ENCODE measurements at places on chromosomes 7 and 10. TPM values are rescaled to one million over a fixed set of nuclear protein-coding genes. Genes with fewer than 3 reads are reported as not detected.
A peak's percentile ranks its signal among the peaks of the same experiment; 100 is the strongest.

DNA sequence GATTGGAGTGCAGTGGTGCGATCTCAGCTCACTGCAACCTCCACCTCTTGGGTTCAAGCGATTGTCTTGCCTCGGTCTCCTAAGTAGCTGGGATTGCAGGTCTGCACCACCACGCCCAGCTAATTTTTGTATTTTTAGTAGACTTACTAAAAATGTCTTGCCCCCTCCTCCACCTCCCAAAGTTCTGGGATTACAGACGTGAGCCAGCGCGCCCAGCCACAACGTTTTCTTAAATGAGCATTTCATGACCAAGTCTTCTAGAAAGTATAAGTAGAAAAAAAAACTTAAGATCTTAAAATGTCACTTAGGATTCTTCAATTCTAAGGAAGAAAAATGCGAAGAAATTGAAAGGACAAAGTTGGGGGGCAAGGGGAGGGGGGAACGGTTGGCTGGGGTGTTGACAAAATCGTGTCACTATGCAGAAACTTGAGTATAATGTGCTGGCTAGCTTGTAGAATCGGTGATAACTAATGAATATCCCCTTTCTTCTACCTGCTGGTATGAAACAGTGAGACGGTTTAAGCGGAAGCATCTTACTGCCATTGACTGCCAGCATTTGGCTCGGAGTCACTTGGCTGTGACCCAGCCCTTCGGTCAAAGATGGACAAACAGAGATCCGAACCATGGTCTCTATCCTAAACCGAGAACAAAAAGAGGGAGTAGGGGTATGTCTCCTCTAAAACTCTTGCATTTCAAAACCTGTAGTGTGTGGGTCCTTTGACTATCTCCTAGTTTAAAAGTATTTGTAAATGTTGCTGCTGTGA lies 12.7 kb downstream of the FBH1 start:
- DNase-seq, result peak; percentile 6

- DNase-seq, result no peak
Measured at GRCh38 chr7:99092064-99092720, 51.7 kb downstream of the SMURF1 start.

Gene PON1
- total RNA-seq, result not detected

Gene ITGB8
- total RNA-seq, result 31.3 TPM

Gene CPA2
- not detected for total RNA-seq

DNA sequence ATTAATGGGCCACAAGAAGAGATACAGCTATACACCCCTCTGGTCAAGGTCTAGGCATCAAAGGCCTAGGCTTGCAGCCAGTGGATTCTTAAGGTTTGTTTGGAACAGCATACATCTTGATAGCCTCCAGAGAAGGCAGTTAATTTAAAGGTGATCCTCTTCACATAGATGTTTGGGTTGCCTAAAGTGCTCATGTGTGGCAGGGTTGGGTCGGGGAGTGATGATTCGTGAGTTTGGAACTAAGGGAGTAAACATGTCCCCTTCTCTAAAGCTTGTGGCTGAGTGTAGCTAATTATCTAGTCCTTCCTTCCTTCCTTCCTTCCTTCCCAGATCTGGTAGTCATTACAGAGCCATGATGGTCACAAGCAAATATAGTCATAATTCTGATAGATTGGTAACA lies 12.4 kb downstream of the PCLO start:
- DNase-seq, result no peak

DNA sequence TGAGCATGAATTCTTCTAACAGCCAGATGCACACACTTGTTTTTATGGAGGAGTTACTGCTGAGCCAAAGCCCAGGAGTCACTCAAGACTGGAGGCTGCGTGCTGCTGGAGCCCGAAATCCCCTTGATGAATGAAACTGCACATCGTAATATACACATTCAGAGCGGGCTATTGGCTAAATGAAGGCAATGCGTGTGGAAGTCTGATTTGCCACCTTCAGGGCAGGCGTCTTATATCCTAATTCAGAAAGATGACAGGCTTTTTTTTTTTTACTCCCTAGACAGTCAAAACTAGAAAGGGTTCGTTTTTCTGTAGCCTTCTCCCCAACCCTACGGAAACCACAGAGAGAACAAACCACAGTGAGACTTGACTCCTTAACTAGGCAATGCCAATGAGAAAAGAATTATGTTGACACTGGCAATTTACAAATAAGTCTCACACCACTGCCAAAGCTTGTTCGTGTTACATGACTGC lies 227.2 kb upstream of the KLF14 start:
- DNase-seq, result peak; percentile 50

Gene SFTPA1
- total RNA-seq, result not detected

DNA sequence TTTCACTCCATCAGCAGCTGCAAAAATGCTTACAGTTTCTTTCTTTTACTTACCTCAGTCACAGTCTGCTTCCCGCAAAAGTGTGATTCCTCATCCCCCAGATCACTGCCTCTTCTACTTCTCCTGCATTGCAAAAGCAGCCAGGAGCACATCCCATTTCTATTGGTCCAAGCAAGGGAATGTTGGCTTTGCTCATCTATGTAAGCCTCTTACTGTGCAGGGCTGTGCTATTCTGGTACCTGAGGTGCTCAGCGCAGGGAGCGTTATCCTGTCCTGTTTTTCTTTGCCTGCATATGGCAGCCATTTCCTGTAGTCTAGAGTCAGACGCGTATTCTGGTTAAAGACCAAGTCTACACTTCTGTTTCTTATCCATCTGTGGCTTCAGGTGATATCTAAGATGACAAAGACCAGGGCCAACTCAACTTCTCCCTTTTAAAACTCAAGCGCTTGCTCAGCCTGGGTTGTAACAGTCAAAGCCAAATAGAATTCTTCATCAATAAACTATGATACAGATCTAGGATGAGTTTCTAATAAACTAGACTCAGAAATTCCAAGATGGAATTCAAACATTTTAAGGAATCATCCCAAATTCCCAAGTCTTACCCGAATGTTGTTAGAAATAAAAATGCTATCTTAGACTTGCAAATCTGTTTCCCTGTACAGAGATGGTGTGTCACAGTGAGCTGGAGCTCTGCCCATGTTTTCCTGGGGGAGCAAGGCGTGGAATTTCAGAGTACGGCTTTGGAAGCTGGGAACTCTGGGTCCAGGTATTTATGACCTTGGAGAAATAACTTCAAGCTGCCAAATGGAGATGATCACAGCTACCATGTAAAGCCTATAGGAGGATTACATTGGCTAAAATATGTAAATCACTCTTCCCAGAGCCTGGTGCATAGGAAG lies 6.1 kb upstream of the RBM17 start:
- no peak for DNase-seq

DNA sequence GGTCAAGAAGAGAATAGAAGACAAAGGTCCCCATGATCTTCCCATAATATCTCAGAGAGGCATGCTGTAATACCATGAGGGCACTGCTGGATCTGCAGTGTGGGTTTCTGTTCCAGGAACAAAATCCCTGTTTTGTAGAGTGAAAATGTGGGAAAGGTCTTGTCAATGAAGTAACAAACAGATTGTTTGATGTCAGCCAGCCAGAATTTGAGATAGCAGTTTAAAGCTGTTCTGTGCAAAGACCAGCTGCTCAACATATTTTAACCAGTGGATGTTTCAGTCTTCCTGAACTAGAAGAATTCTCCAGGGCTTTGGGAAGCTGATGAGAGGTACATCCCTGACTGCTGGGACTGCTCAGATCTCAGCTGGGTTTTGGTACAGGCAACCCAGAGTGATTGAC lies 1012.5 kb downstream of the DNAJB9 start:
- no peak for DNase-seq

DNA sequence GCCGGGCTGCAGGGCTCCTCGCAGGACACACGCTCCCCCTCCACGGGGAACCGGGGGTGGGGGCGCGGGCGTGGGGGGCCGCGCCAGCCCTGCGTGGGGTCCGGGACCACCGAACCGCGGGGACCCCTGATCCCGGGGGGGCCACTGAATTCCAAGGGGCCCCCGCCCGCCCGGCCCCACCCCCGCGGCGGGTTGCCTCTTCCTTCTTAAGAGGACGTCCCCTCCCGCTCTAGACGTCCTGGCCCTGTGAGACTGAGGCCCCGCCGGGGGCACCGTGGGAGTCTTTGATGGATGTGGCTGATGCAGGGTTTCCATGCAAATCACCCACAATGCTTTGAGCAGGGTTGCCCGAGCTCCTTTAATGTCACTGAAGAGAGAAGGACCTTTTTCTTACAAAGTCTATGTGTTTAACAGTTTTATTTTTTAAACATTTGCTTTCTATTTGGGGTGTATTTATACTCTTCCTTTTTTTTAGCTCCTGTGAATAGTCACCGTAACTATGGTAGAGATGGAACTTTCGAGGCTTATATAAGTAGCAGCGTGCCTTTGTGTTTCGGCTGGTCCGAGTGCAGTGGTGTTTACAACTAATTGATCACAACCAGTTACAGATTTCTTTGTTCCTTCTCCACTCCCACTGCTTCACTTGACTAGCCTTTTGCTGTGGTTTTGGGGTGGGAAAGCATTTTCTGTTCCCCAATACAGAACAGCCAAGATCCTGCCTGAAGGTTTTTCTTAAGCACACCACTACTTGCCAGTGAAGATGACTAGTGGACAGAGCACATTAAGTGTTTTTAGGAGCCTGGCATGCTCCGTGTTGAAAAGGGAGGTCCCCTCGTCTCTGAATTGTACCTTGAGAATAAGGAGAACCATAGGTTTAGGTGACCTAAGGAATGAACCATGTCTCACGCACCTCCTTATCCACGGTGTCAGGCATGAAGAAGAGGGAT lies 44.8 kb downstream of the PDIA4 start:
- peak; percentile 49 for DNase-seq

GRCh38 chr10:129442866-129443265 lies 24.2 kb upstream of the MGMT start:
- no peak for DNase-seq

DNA sequence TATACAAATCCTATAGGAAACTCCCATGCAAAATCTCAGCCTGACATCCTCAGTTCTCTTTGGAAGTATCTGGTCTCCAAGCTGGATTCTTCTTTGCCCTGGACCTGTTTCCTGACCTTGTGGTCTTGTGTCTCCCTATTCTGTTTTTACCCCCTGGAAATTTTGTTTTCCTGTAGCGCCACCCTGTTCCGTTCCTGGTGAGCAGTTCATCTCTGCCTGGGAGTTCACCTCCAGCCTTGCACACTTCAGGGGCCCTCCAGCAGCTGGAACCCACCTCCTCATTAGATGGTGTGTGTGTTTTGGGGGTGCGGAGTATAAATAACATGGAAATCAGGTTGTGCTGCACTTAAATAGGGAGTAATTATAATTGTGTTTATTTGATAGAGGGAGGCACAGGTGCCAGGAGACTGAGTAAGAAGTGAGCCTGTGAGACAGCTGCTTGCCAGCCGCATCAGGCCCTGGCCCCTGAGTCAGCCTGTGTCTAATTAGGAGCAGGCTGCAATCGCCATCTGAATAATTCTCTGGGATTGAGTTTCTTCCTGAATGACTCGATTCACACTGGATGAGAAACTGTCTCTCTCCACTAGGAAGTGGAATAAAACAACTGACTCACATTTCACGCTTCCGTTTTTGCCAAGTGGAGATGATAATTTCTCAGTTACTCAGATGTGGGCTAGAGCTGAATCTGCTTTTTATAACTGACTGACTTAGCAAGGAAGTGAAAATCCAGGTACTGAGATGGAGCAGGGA lies 69.4 kb upstream of the HECTD2 start:
- DNase-seq, result no peak

GRCh38 chr10:130362308-130362761 lies 226.1 kb downstream of the GLRX3 start:
- DNase-seq, result no peak

DNA sequence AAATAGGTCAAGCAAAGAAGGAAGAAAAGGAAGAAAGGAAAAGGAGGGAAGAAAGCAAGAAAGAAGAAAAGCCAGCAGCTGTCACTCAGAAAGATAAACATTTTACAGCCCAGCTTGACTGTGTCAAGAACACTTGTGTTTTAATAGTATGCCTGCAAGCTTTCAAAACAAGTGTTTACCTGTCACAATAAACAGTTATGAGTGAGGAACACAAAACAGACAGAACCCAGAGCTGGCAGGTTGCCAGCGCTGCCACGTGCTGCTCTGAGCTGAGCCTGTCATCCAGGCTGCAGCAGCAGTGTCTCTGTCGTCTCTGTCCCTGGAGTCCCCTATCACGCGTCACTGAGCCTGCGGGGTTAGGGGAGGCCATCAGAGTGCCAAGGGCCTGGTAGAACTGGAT lies 827.6 kb upstream of the AUTS2 start:
- DNase-seq, result no peak

DNA sequence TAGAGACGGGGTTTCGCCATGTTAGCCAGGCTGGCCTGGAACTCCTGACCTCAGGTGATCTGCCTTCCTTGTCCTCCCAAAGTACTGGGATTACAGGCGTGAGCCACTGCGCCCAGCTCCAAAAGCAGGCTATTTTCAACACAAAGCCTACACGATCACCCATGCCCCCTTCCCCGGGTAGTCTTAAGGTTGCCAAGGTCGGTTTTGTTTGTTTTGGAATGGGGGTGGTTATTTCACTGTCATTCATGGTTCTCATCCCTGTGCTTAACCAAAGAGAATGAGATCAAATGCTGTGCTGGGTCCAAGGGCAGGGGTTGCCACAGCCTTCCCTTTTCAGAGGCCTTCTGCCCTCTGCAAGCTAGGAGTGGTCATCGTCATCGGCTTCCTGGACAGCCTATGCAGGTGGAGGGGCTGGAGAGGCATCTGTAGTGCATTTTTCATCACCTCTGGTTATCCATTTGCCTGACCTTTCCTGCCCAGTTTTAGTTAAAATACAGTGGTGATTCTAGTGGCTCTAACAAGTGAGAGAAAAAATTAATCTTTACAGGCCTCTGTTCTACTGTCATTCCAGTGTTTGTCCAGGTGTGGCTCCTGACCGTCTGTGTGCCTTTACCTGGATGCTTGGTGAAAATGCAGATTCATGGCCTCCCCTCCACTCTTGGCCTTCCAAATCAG lies 11.4 kb downstream of the BLVRA start:
- DNase-seq, result no peak

GRCh38 chr10:86061278-86062197 lies 305.1 kb downstream of the GRID1 start:
- DNase-seq, result no peak

DNA sequence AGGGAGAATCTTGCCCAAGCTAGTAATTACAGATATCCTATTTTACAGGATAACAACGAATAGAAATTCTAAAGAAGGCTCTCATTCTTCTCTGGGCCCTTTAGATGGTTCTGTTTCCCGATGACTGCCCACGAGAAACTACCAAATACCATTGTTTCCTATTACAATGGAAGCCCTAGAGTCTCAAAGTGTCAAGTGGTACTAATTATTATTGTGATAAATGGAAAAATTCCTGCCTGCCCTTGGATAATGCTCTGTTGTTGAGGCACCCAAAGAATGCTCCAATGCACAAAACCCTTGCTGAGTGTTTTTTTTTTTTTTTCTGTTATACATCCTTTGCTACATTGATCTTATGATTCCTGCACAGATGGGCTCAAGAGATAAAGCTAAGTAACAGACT lies 504.5 kb downstream of the XPNPEP1 start:
- no peak for DNase-seq

- peak; percentile 14 for DNase-seq
Measured at GRCh38 chr10:3294919-3295581, 122.5 kb upstream of the PITRM1 start.

- no peak for DNase-seq
Measured at GRCh38 chr7:26306790-26307189, 15.1 kb downstream of the SNX10 start.

DNA sequence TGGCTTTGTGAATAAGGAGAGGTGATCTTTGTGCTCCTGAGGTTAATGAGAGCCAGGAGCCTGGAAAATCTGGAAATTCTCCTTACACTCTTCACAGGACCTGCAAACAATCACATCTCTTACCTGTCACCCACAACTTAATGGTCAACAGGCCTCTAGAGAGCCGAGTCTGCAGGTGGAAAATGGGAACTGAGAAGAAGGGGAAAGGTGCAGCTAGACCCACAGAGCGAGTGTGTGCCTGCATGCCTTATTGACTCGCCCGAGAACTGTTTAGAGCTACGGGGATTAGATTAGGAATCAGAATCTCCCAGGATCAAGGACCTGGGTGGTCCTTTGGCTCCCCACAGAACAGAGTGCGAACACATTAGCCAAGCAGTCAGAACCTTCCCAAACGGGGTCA lies 329.6 kb downstream of the PTEN start:
- DNase-seq, result no peak
